Left ventricle myocardium inferior (tissue), 1 donor: ENCODE measurements at places on chromosomes 6 and 20. TPM values are rescaled to one million over a fixed set of nuclear protein-coding genes. Genes with fewer than 3 reads are reported as not detected.

- H3K4me3 ChIP-seq, result no peak overlapping the region
- no peak overlapping the region for H3K27ac ChIP-seq
- no peaks in the 10 kb centered on the region for H3K36me3 ChIP-seq
Measured at GRCh38 chr20:62921119-62921687, 5.1 kb downstream of the DIDO1 start.

The CEBPB gene
- total RNA-seq, result 54.0 TPM

The TCF15 gene
- total RNA-seq, result 11.1 TPM

DNA sequence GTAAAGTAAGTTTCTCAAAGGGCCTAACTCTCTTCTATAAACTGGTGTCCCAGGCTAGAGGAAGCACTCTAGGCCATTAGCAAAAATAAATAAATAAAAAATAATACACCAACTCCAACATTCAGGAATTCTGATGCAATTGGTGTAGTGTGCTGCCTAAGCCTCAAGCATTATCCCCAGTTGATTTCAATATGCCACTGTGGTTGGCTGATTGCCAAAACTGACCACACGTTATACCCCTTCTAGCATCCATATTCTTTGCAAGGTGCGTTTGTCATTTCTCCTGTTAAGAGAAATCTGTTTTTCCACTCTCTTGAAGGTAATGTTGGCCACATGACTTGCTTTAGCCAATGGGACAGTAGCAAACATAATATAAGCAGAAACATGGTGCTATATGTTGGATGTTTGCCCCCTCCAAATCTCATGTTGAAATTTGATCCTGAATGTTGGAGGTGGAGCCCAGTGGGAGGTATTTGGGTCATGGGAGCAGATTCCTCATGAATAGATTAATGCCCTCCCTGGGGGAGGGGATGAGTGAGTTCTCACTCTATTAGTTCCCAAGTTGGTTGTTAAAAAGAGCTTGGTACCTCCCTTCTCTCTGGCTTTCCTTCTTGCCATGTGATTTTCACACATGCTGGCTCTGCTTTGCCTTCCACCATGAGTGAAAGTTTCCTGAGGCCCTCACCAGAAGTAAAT, 71.9 kb upstream of the PLCB4 start:
- H3K27me3 ChIP-seq, result no peaks in the 10 kb centered on the region
- peaks cover 15% of the 10 kb centered on the region for H3K4me1 ChIP-seq
- H3K4me3 ChIP-seq, result no peak overlapping the region
- no peaks in the 10 kb centered on the region for H3K36me3 ChIP-seq
- H3K27ac ChIP-seq, result no peak overlapping the region
